Aorta (tissue), 5 donors: ENCODE measurements at places on chromosomes 4 and X. TPM values are rescaled to one million over a fixed set of nuclear protein-coding genes. Genes with fewer than 3 reads are reported as not detected.

DNA sequence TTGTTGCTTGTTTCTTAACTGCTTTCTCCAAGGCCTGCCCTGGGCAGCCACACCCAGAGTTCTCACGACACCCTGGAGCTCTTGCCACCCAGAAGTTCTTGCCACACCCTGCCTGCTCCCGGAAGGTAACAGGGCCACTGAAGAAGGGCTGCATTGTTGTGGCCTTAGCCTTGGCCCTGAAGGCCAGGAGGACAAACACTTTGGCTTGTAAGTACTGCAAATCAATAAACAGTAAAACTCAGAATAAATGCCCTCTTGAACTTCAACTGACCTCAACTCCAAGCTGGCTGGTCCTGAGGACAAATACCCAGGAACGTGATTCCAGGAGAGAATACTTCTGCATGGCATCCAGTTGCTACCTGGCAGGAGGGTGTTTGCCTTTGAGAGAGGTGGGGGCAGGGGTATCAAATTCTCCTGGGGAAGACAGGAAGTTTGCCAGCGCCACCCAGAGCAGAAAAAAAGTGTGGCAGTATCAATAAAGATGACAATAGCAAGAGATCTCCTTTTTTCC, 54.1 kb downstream of the TLR10 start:
- no peak overlapping the region for H3K27ac ChIP-seq
- no peaks in the 10 kb centered on the region for H3K36me3 ChIP-seq
- H3K27me3 ChIP-seq: no peaks in the 10 kb centered on the region
- no peak for DNase-seq
- no peak overlapping the region for H3K4me3 ChIP-seq

DNA sequence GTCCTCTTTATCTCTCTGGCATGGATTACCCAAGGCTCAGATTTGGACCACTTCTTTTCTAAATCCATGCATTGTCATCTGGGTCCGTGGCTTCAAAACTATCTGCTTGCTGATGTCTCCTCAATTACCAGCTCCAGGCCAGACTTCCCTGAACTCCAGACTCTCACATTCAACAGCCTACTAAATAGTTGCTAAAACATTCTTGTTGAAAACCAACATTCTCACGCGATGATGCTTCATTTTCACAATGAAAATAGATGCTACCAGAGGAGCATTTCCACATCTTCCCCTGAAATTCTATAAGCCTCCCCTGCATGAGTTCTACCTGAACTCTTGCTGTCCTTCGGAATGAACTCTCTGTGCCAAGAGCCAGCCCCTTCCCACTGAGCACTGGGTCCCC, 5.2 kb upstream of the TLR6 start:
- H3K36me3 ChIP-seq: no peaks in the 10 kb centered on the region
- H3K27me3 ChIP-seq: no peaks in the 10 kb centered on the region
- no peak for DNase-seq
- H3K4me3 ChIP-seq: no peak overlapping the region
- H3K27ac ChIP-seq: no peak overlapping the region

Gene SCRG1
- total RNA-seq: 45.2 TPM

Gene PPID
- total RNA-seq: 14.2 TPM

Gene PPP1R2C
- not detected for total RNA-seq
